Stimulated activated naive CD4-positive, alpha-beta T cell (primary cell): ENCODE measurements at places on chromosomes 13 and 19.

DNA sequence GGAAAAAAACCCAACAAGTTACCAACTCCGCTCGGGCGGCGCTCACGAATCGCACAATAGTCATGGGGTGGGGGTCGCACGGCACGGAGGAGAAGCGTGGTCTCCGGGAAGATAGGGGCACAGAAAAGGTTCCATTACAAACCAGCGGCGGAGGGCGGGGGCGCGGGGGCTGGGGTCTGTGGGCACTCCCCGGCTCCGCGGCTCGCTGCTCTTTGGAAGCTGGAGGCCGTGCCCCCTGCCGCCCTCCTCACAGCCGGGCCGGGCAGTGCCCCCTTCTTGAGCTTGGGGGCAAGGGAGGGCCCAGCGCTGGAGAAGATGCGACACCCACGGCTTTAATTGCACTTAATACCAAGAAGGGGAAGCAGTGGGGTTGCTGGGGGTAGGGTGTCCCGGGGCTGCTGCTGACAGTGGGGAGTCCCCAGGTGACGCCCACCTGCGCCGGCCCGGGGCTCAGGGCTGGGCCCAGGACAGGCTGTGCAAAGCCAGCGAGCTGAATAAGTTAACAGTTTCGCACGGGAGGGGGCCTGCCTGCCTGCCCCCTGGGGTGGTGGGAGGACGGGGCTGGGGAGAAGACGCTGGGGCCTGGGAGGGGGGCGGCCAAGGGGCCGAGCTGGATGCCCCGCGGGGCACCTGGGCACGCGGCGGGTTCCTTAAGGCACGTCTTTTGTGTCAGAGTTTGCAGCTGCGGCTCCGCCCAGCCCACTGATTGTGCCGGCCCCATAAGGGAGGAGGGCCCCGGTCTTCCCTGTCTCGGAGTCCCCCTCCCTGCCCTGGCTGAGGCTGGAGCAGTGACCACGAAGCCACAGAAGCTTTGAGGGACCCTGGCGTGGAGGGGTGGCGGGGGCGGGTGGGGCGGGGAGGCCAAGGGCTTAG, 9.8 kb downstream of the DCAF15 start:
- DNase-seq = no peak

DNA sequence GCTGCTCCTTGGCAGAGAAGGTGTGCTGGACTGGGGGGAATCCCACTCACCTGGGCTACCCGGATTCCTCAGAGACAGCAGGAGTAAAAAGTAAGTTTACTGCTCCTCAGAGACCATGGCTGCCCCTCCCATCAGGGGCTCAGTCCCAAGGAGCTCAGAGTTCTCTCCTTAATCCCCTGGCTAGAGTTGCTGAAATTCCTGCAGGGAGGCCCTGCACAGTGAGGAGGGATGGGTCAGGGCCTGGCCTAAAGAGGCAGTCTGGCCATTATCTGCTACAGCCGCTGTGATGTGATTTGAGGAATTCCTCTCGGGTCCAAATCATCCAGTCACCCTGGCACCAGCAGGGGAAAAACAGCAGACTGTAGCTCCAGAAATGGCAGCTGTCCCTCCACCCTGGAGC, 502.5 kb downstream of the PCDH17 start:
- DNase-seq = no peak

DNA sequence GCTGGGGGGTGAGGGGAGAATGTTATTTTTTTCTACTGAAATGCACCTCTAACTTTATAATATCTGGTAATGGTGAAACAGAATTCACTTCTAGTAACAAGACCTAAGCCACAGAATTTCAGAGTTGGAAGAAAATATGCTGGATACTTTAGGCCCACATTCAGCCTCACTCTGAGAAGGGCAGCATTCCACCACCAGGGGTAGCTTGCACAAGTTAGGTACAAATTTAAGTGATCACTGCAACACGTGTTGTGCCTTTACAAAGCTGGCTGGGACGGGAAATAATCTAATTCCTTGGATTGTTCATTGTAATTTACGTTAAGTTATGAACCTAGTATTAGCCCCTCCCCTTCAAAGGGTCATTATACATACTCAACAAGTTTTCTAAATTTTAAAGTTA, 192.3 kb downstream of the RGCC start:
- no peak for DNase-seq

DNA sequence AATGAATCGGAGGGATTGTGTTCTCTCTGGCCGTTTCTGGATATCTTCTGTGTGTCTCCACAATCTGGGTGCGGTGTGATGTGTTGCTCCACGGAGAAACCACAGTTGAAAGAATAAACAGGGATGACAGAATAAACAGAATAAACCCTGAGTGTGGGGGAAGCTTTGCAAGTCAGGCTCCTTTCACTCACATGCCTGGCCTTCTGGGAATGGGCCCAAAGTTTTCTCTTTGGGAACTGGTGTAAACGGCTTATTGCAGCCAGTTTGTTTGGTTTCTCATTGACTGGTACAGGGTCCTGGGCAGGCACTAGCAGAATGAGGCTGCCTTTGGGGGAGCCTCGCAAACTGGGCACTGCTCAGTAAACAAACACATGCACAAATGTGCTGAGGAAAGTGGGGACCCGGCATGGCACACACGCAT, 324.7 kb downstream of the DLEU7 start:
- DNase-seq = no peak

DNA sequence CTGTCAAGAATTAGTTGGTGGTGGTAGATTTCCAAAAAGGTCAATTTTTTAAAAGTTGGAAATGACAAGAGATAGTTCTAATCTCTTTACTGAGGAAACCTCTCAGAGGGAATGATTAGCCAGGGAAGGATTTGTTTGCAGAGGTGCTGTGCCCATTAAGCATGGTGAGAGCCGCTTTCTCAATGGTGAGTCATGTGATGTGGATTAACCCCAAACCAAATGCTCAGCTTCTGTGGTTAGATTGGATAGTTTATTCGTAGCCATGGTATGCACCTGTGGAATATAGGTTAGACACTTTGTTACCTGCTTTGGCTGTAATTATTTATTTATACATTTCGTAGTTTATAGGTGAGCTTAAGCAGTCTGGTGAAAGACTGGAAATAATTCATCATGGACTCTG, 7.1 kb downstream of the HNRNPM start:
- no peak for DNase-seq

GRCh38 chr19:33047422-33047821, 17.3 kb downstream of the RHPN2 start:
- DNase-seq = no peak

GRCh38 chr13:101838323-101838722, 385.8 kb downstream of the ITGBL1 start:
- DNase-seq = no peak

DNA sequence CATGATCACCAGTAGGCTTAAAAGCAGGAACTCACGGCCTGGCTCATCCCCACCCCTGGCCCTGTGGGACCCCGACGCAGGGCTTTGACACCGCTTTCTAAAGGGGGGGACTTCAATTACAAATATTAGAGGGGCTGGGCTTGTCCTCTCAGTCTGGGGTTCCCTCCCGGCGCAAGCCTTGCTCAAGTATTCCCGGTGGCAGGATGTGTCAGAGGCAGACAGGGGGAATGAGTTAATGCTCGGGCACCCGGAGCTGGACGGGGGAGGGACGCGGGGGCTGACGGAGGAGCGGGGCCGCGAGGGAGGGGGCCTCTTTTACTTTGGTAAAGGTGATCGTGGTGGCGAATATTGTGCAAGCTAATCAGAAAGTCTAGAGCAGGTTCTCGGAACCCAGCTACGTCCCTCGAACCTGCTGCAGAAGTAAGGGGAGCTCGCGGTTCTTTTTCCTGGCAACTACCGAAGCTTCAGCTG, 1.1 kb downstream of the FGF14 start:
- no peak for DNase-seq

- DNase-seq = no peak
These were observed 11.4 kb upstream of the FUT5 start for GRCh38 chr19:5881543-5882299.
